ENCODE measurements at places on chromosomes 7 and 10.

- no peak for DNase-seq
Observed at GRCh38 chr7:20651960-20652544, 36.6 kb downstream of the ABCB5 start.

DNA sequence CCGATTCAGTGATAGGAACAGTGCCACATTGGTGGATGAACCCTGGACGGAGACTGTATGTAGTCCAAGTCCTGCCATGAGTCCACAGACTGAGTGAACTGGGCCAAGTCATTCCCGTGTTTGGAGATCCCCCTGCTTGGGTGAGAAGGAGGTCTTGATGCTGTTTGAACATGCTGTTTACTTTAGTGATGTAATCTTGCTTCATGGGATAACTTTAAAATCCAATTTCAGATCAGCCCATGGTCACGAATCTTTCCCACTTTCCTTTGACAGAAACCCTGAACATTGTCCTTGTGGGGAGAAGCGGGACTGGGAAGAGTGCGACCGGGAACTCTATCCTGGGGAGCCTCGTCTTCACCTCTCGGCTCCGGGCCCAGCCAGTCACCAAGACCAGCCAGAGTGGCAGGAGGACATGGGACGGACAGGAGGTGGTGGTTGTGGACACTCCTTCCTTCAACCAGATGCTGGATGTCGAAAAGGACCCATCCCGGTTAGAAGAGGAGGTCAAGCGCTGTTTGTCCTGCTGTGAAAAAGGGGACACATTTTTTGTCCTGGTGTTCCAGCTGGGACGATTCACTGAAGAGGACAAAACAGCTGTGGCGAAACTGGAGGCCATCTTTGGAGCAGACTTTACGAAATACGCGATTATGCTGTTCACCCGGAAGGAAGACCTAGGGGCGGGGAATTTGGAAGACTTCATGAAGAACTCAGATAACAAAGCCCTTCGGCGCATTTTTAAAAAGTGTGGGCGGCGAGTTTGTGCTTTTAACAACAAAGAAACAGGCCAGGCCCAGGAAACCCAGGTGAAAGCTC is 26.6 kb downstream of the GIMAP8 start:
- no peak for DNase-seq

GRCh38 chr10:78559661-78560340 is 509.0 kb upstream of the ZMIZ1 start:
- DNase-seq = no peak

DNA sequence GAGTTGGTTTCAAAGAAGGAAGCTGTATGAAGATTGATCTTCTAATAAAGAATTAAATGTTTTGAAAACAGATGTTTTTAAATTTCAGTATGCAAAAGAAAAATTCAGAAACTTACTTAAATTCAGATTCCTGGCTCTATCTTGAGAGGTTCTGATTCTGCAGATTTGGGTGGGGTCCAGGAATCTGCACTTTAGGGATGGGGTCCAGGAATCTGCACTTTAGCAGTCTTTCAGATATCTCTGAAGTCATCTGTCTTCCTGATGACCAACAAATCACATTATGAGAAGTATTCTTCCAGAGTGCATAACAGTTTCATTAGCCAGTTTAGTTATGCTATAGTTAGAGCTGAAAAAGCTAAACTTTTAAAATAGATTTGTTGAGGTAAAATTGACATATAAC is 24.1 kb downstream of the ABRAXAS2 start:
- no peak for DNase-seq

GRCh38 chr7:104978460-104978859 is 35.5 kb upstream of the KMT2E start:
- no peak for DNase-seq

GRCh38 chr7:1431226-1431625 is 28.0 kb downstream of the MICALL2 start:
- DNase-seq = no peak

- no peak for DNase-seq
Observed at GRCh38 chr10:110643653-110644597, at the start of gene RBM20. Gene RBM20 (plus strand): TSS chr10:110644336. CDS start chr10:110644455, 119 bp downstream.

GRCh38 chr10:21514818-21515351 is 10.6 kb downstream of the SKIDA1 start:
- DNase-seq = no peak

GRCh38 chr10:12420530-12421120 is 71.3 kb downstream of the CAMK1D start:
- DNase-seq = no peak

- no peak for DNase-seq
Observed at GRCh38 chr7:48575516-48575915, 348.8 kb upstream of the CDC14C start.

- no peak for DNase-seq
Observed at GRCh38 chr10:75630746-75631145, 199.3 kb downstream of the LRMDA start.

DNA sequence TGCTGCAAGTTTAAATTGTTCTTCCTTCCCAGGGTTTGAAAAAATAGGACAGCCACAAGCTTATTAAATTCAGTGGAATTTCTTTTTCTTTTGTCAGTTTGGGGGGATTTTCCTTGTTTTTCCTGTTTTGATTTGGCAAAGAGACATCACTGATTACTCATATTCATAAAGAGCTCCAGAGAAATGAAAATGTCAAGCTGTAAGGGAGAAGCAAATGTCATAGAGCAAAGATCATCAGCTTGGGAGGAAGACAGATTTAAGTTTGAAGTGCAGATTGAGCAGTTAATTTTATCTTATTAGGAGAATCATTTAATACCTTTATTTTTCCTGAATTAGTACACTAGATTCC is 255.8 kb upstream of the PHYHIPL start:
- no peak for DNase-seq

GRCh38 chr7:144834641-144835144 is 1.2 kb downstream of the TPK1 start:
- DNase-seq = no peak

DNA sequence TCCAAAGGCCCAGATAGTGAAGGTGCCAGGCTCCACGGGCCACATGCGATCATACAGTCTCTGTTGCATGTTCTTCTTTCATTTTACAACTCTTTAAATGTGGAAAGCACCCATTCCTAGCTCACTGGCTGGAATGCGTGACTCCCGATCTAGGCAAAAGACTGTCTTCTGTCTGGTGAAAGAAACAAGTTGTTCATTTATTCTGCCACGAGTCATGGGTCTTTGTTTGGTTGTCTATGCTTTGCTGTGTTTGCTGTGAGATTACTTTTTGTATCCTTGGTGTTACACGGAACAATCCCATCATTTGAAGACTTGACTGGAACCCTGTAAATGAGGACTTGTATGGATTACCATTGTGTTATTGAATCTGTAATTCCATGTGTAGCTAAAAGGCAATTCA is 41.9 kb downstream of the NPVF start:
- no peak for DNase-seq

DNA sequence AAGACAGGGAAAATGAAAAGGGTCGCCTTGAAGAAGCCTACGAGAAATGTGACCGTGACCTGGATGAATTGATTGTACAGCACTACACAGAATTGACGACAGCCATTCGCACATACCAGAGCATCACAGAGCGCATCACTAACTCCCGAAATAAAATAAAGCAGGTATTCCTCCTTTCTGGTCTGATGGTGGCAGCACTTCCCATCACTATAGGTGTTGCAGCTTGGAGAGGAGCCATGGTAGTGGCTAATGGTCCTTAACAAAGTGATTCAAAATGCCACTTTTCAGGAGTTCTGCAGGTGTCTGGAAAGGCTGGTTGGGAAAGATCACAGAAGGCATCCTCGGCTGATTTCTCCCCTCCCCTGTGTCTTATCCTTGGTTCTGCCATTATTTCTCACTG is 22.1 kb downstream of the EXOC4 start:
- no peak for DNase-seq

GRCh38 chr10:7436490-7437100 is 25.8 kb upstream of the SFMBT2 start:
- DNase-seq = no peak

All from stimulated activated CD8-positive, alpha-beta memory T cell treated with anti-CD3 and anti-CD28 coated beads, Interleukin-4, amount 100 ng/mL, for 4 hours (primary cell).